ENCODE measurements at places on chromosomes 3 and 15.

- no peak for DNase-seq
Measured at GRCh38 chr15:67195305-67195704, 59.2 kb downstream of the AAGAB start.

DNA sequence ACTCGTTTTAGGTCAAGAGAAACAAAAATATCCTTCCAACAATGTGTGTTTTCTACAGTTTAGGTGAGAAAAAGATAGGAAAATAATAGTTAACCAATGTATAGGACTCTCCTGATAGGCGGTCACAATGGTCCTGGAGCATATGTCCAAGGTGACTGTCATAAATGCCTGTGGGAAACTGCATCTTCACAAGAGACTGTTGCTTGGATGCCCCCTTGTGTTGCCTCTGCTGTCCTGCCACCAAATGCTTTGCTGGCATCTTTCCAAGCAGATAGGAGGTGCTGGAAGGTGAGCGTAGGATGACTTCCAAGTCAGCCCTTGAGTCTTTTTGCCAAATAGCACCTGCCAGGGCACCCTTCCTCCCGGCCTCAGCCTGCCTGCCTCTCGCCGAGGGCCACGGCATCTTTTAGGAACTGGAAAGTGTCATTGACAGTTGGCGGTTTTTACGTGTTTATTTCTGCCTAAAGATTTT is 24.1 kb upstream of the SACM1L start:
- peak; percentile 44 for DNase-seq

DNA sequence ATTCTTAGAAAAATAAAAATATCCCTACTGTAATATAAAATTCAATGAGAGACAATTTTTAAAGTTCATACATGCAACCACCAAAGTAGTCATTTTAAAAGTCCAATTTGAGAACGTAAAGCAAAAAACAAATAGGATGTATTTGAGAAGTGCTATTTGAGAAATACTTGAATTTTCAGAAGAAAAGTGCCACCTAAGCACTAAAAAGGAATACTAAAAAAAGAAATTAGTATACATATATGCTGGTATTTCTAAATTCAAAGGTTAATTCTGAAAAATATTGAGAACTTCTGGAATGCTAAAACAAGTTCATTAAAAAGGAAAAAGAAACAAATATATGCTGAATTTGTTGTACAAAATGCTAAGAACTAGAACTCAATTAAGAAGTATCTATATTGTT is 29.2 kb upstream of the ARRDC4 start:
- DNase-seq: no peak

GRCh38 chr3:120798346-120798745 is 55.8 kb downstream of the GTF2E1 start:
- no peak for DNase-seq

DNA sequence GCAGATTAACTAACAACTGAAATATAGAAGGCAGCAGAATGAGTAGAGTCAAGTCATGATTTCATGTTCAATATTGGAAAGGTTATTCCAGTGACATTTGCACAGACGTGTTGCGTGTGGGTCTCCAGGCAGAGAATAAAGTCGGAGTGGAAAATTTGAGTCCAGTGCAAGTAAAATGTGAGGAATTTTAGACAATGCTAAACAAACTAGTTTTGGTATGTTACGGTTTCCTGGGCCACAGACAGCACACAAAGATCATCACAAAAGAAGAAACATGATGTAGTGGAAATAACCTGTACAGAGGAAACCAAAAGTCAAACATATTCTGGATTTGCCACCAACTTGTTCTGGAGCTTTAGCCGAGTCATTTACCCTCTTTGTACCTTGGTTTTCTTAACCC is 367 bp downstream of the OR4F6 start:
- DNase-seq: no peak
